ENCODE measurements at places on chromosomes 2 and 18.
A peak's percentile ranks its signal among the peaks of the same experiment; 100 is the strongest.

GRCh38 chr18:52208646-52209045, 131.4 kb upstream of the DCC start:
- DNase-seq: no peak

- DNase-seq: no peak
These were observed 85.3 kb upstream of the EFEMP1 start for GRCh38 chr2:56008661-56009431.

- DNase-seq: no peak
These were observed 88.8 kb downstream of the ZCCHC2 start for GRCh38 chr18:62611453-62612288.

DNA sequence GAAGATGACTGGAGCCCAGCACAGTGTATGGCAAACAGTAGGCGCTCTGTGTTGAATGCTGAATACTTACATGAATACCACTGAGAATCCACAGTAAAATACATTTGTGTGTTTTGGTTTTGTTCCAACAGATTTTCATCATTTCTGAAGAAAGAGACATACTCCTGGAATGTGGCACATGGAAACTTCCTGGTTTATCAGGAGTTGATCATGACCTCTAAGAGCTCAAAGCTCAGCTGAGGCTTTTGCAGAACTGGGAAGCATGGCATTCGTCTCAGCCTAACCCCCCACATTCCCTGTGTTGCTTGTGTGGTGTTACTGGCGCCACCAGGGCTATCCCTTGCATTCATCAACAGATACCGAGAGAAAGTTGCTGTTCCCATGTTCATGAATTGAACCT, 316.9 kb upstream of the REV1 start:
- no peak for DNase-seq

GRCh38 chr18:55268628-55269275, 309.5 kb upstream of the CCDC68 start:
- DNase-seq: no peak

GRCh38 chr2:23302591-23302990, 82.4 kb upstream of the KLHL29 start:
- DNase-seq: no peak

- DNase-seq: no peak
These were observed 48.5 kb upstream of the IKZF2 start for GRCh38 chr2:213199871-213200270.

DNA sequence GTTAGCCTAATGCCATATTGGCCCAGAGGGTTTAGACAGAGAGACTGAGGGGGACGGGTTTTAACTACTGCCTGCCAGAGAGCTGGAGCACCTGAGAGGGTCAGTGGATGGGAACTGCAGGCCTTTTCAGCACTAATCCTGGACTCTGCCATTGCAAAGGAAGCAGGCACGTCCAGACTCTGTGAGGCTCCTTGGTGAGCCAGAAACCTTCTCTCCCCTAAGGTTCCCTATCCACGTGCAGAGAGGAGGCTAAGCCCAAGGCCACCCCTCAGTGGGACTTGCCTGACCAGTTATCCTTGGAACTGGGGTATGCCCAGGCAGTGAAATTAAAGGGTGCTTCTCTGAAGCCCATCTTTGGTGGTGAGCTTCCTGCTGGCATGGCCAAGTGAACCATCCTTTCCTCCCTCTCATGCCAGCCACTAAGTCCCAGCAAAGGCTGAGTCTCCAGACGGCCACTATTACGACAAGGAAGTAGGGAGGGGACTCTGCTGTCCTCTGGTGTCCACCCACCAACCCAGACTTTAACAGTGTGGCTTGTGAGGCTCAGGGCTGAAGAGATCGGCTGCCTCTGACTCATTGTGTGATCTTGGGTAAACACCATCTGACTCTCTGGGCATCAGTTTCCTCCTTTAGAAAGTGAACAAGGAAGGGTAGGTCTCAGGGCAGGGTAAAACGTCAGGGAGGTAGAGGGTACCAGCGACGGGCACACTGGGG, 3.9 kb upstream of the MLPH start:
- no peak for DNase-seq

DNA sequence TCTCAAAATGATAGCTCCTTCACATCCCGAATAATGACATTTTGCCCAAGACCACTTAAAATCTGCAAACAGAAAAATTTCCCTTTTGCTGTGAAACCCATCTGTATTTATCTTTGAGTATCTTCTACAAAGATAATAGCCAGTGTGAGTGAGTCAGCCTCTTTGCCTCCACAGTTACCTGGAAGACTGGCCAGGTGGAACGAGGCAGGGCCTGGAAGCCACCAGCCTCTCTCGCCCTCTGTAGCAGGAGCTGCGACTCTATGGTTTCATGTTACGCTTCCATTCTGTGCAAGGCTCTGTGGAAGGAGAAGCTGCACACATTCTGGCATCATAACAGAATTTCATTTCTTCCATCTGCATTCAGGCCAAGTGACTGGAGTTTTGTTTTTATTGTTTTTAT, 9.5 kb downstream of the ELP2 start:
- no peak for DNase-seq

- no peak for DNase-seq
These were observed 658.2 kb downstream of the TDRD15 start for GRCh38 chr2:21781962-21782361.

GRCh38 chr18:51107082-51107481, 77.1 kb downstream of the SMAD4 start:
- no peak for DNase-seq

GRCh38 chr2:172012677-172013391, 13.1 kb downstream of the METAP1D start:
- DNase-seq: no peak

DNA sequence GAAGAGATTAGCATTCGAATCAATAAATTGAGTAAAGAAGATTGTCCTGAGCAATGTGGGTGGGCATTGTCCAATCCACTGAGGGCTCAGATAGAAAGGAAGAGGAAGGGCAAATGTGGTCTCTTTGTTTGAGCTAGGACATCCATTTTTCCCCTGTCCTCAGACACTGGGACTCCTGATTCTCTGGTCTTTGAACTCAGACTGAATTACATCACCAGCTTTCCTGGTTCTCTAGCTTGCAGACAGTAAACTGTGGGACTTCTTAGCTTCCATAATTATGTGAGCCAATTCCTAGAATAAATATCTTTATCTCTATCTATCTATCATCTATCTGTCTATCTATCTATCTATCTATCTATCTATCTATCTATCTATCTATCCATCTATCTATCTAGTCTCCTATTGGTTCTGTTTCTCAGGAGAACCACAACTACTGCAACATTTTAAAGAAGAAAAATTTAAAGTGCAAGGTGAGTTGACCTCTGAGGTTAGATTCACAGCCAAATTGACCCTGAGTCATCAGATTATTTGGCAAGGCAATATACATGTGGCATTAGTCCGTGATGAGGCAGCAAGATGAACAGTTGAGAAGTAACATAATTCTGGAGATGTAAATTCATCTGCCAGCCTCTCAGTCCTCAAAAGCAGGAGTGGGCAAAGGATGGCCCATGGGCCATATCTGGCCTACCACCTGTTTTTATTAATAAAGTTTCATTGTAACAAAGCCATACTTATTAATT, 191.4 kb downstream of the PDE11A start:
- no peak for DNase-seq

GRCh38 chr2:120373424-120373823, 27.5 kb downstream of the INHBB start:
- no peak for DNase-seq

DNA sequence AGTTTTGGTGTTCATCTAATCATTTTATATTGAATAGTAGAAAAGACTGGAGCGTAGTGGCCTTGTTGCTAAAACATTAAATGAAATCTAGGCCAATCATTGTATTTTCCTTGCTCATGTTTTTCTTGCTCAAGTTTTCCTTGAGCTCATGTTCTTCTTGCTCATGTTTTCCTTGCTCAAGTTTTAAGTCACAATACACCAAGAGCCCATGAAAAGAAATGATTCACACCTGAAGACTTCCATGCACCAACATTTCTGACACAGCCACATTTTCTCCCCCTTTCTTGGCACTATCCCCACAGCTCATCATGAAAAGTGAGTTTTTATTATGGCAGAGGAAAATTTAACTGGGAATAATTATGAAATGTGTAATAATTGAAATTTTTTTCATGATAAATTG, 92.0 kb downstream of the LRP1B start:
- no peak for DNase-seq

- DNase-seq: no peak
These were observed 239.5 kb upstream of the COL3A1 start for GRCh38 chr2:188734691-188735090.

- no peak for DNase-seq
These were observed 805.7 kb downstream of the SLC4A3 start for GRCh38 chr2:220433131-220433530.

- DNase-seq: no peak
These were observed 13.6 kb downstream of the COL4A4 start for GRCh38 chr2:227150222-227150936.

DNA sequence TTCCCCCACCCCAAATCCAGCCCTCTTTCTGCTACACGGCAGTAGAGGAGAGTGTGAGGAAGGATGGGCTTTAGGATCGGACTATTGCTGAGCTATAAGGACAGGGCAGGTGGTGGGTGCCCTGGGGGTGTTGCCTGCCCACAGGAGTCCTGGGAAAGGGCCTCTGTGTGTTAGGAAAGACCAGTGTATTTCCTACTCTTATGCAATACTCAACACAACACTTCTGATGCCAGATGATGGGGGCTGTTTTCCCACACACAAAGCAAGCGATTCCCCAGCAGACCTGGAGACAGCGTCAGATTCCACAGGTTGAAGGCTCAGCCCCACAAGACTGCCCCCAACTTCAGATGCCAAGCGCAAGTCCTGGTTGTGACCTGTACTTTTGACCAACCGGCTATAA, 91.0 kb upstream of the LCLAT1 start:
- DNase-seq: no peak

GRCh38 chr2:12236136-12236844, 480.4 kb upstream of the TRIB2 start:
- DNase-seq: no peak

- DNase-seq: no peak
These were observed 16.7 kb downstream of the CPSF3 start for GRCh38 chr2:9440058-9440727.

GRCh38 chr2:85852937-85853498, 35.8 kb downstream of the ST3GAL5 start:
- peak; percentile 77 for DNase-seq

DNA sequence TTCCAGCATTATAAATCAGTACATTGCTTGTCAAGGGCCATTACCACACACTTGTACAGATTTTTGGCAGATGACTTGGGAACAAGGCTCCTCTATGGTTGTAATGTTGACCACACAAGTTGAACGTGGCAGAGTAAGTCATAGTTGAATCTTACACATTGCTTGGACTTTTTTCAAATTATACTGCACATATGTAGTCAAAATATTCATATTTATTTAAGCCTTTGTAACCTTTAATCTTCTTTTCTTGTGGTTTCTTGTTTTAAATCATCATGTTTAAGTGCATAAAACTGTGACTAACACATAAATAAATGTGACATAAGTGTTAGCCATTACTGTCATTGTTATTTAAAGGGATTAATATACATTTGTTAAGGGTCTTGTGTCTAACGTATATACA, 52.1 kb upstream of the EPB41L5 start:
- DNase-seq: no peak

DNA sequence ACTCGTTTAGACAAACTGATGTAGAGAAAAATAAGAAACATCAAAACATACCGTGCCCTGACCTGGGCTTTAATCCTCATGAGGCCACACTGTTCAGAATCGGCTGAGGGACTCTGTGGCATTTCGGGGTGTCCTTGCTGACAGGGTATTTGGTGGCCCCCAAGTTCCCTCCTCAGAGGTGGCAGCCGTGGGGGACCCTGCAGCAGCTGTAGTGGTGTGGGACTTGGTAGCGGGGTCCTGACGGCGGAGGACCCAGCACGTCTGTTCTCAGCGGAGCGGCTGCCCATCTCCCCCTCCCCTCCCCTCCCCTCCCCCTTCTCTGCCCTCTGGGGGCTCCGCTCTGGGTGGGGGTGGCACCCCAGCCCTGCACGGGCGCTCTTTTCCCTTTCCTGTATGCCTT, 18.4 kb downstream of the KCNG2 start:
- DNase-seq: no peak

- no peak for DNase-seq
These were observed 1228.2 kb upstream of the DDX18 start for GRCh38 chr2:116586328-116586689.

DNA sequence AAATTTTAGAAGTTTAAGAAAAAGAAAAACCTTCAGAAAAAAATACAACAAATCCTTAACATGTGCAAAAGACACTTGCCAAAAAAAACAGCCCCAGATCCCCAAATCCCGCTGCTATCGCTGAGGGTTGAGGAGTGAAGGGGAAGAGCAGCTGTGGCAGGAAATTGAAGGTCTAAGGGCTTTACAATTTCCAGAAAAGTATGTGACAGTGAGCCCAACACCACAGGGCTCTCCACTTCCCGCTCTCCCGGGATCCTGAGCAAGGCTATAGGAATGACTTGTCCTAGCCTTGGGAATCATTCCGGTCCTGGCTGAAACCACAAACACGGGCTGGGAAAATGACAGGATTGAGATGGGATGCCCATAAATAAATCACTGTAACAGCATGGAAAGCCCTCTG, 191.4 kb downstream of the TMEM163 start:
- DNase-seq: no peak

- DNase-seq: no peak
These were observed 81.2 kb upstream of the SNTG2 start for GRCh38 chr2:869357-869871.

DNA sequence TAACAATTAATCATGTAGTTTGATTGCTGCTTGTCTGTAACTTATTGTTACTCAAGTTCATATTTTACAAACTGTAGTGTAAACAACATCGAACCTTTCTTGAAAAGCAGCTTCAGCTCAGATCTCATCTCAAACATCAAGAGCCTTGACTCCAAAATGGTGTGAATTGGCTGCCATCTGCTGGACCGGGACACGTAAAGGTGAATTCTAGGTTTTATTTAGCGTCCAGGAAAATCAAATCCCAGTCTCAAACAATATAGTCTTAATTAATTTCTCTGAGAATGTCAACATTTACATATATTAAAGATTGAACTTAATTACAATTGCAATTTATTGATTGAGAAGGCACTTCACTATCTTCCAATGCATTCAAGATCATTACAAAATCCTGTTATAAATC, 453.0 kb downstream of the GALR1 start:
- no peak for DNase-seq

DNA sequence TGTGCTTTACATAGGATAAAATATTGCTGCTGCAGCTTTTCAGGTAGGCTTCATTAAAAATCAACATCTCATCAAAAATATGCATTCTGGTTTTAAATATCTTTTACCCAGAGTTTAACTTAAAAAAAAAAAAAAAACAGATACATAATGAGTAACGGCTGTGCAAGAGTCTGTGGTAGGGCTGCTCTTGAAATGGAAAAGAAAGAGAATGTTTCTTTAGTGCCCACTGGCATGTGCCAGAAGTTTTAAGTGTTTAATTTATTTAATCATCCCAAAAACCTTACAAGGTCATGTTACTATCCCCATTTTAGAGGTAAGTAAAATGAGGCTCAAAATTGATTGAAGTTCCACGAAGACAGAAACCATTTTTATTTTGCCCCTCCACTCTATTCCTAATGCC, 92.1 kb downstream of the SLC8A1 start:
- no peak for DNase-seq

- DNase-seq: no peak
These were observed 9.2 kb downstream of the ACOXL start for GRCh38 chr2:110741491-110741980.

- DNase-seq: no peak
These were observed 791 bp upstream of the CYRIA start for GRCh38 chr2:16666449-16666801.
